ENCODE measurements at places on chromosomes 12 and 14.

- DNase-seq, result no peak
Measured at GRCh38 chr14:81023095-81023710, 67.8 kb downstream of the TSHR start.

- no peak for DNase-seq
Measured at GRCh38 chr12:42299392-42300308, 26.2 kb downstream of the ZCRB1 start.

GRCh38 chr12:113625499-113625898, 153.8 kb upstream of the LHX5 start:
- no peak for DNase-seq

- DNase-seq, result no peak
Measured at GRCh38 chr14:64541261-64541971, 875 bp downstream of the HSPA2 start.

- no peak for DNase-seq
Measured at GRCh38 chr14:85549697-85550096, 19.8 kb downstream of the FLRT2 start.

GRCh38 chr12:51866324-51866723, 17.8 kb upstream of the FIGNL2 start:
- no peak for DNase-seq

- peak; percentile 69 for DNase-seq
Measured at GRCh38 chr12:49983892-49984291, 11.1 kb downstream of the AQP6 start.

GRCh38 chr12:21169878-21170472, 39.0 kb downstream of the SLCO1B1 start:
- DNase-seq, result peak; percentile 1

- no peak for DNase-seq
Measured at GRCh38 chr14:91115986-91116770, 2.3 kb downstream of the DGLUCY start.

- no peak for DNase-seq
Measured at GRCh38 chr12:118650586-118650960, 274.2 kb downstream of the SUDS3 start.

- no peak for DNase-seq
Measured at GRCh38 chr12:42760550-42760949, 171.0 kb upstream of the PRICKLE1 start.

DNA sequence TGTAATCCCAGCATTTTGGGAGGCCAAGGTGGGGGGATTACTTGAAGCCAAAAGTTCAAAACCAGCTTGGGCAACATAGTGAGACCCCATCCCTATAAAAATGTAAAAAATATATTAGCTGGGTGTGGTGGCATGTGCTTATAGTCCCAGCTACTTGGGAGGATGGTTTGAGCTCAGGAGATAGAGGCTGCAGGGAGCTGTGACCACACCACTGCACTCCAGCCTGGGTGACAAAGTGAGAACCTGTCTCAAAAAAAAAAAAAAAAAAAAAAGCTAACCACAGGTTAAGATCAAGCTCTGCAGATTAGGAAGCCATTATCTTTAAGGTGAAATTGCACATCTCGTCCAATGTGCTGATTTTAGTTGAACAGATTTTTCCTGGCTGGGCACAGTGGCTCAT, 23.7 kb upstream of the CERS5 start:
- DNase-seq, result no peak

DNA sequence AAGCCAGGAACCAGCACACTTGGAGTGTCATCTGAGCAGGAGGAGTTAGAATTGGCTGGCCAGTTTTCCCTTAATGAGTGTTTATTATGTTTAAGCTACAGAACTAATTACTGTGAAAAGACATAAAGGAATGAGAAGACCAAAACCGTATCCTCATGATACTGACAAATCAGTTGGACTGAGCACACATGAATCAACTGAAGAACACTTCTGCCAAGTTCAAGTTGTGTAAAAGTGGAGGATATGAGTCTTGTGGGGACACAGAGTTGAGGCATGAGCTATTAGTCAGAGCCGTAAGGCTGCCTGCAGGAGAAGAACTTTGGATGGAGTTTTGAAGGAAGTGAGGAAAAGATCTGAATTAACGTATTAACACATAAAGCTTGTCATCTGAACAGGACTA, 43.1 kb downstream of the HMGA2 start:
- no peak for DNase-seq

- no peak for DNase-seq
Measured at GRCh38 chr12:107917912-107918800, 143.7 kb downstream of the ASCL4 start.

- DNase-seq, result no peak
Measured at GRCh38 chr12:63911341-63911740, 66.8 kb downstream of the SRGAP1 start.

- DNase-seq, result no peak
Measured at GRCh38 chr14:63689132-63689531, 38.7 kb downstream of the SGPP1 start.

DNA sequence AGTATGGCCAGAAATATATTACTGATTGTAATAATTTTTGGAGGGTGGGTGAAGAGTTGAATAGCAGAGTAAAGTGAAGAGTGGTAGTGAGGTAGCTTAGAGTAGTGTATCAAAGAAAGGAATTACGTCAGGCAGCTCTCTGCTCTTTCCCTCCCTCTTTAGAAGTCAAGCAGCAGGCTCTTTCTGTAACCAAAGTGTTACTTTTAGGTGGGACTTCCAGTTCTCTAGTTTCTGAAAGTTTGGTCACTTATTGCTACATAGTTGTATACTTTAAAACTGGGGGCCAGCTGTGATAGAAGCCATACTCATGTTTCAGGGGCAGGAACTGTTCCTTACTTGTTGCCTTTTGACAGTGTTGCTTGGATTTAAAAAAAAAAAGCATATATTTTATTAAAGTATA, 30.6 kb downstream of the ATF7IP start:
- no peak for DNase-seq

DNA sequence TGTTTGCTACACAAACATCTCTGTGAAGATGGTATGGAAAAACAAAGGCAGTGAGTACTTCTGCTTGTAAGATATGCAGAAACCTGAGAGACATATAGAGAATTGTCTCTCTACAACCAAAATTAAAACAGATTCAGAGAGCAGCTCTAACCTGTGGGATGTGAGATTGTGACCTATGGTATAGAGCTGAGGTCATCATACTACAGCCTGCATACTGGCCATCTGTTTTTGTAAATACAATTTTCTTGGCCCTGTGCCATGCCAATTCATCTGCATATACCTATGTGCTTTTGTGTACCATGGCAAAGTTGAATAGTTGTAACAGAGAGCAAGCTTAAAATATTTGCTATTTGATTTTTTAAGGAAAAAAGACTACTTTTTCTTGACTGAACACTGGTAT, 99.6 kb downstream of the LMO3 start:
- no peak for DNase-seq

- DNase-seq, result no peak
Measured at GRCh38 chr12:1429980-1430379, 164.4 kb downstream of the FBXL14 start.

DNA sequence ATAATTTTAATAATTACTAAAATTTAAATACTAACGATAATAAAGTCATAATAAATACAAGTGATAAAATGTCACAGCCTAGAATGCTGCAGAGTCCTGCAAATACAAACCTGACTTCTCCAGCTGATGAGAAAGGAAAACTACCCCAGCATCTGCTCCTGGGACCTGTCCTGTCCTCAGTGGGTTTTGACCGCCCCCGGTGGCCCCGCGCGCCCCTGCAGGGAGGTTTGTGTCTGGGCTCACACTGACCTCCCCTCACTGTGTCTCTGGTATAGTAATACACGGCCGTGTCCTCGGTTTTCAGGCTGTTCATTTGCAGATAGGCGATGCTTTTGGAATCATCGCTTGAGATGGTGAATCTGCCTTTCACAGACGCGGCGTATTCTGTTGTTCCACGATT, 1139.4 kb downstream of the TMEM121 start:
- no peak for DNase-seq

DNA sequence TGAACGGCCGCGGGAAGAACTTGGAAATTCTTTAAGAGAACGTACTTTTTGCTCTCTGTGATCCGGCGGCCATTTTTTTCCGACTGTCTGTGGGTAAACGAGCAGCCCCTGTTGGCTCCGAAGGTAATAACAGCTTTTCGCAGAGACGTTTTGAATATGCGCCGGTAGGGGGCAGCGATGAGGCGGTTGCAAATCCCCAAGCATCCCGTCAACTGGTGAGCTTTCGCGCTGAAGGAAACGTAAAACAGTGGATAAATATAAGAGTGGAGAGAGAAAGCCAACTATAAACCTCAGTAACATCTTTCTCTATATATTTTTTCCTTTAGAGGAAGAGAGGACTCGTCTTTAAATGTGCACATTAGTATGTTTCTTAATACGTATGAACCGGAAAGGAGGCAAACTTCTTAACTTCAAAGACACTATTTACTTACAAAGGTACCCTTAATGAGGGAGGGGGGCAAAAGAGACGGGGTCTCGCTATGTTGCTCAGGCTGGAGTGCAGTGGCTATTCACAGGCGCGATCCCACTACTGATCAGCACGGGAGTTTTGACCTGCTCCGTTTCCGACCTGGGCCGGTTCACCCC, 9.6 kb upstream of the NEMF start:
- peak; percentile 47 for DNase-seq

DNA sequence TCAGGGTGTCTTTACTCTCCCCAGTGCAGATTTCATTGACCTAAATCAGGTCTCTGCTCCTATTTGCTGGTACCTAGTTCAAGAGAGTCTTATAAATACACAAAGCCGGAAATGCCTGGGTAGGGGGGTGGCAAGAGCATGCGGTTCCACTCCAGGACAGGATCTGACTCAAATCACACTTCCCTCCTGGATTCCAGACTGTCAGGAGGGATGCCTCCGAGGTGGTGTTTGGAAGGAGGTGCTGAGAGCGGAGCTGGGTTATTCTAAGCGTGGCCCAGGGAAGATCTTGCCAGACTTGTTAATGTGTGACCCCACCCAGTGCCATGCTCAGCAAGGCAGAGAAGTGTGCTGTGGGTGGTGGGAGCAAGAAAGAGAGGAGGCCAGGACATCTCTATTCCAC, 49.8 kb downstream of the B4GALNT3 start:
- peak; percentile 46 for DNase-seq

DNA sequence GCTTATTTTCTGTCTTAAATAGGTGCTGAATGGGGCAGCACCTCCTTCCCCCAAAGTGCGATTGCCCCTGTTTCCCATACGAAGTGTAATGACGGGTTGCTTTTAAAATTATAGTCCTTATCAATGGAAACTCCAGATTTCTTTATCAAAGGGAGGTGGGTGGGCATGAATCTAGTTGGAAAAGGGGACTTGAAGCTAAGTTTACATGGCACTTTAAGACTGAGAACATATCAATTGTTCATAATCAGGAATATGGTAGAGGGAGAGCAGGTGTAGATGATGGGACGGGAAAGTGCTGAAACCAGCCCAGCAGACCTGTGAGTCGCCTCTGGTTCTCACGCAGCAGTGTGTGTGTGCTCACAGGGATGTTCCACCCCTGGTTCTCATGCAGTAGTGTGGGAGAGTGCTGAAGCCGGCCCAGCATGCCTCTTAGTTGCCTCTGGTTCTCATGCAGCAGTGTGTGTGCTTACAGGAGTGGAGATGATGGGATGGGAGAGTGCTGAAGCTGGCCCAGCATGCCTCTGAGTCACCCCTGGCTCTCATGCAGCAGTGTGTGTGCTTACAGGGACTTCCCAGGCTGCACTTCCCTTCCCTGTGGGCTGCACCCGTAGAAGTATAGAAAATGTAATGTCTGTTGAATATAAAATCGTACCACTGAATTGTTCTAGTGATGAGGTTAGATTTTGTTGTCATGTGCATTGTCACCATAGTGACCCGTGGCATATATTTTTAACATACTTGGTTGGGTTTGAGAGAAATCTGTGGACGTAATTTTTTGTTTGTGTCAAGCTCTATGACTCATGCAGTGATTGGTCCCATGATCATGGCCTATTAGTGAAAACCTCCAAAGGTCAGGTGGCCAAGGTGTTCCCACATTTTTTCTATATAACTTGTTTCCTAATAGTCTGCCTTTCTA, 51.6 kb downstream of the GPATCH2L start:
- DNase-seq, result peak; percentile 20

DNA sequence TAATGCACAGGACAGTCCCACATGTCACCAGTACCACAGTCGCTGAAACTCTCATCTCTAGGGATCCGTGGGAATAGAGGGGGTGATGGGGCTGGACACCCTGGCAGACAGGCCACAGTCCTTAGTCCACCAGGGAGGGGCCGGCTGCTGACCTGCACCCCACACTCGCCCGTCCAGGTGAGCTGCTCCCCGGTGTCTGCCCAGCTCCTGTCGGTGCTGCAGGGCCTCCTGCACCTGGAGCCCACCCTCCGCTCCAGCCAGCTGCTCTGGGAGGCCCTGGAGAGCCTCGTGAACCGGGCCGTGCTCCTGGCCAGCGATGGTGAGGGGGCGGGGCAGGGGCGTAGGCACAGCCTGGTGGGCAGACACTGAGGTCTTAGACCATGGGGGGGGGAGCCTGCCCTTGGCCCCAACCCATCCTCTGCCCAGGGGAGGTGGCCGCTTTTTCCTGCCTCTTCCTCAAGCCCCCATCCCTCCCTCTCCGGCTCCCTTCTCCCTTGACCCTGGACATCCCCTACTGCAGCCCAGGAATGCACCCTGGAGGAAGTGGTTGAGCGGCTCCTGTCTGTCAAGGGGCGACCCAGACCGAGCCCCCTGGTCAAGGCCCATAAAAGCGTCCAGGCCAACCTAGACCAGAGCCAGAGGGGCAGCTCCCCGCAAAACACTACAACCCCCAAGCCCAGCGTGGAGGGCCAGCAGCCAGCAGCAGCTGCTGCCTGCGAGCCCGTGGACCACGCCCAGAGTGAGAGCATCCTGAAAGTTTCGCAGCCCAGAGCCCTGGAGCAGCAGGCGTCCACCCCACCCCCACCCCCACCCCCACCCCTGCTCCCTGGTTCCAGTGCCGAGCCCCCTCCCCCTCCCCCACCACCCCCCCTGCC, 17.1 kb upstream of the ADSS1 start:
- no peak for DNase-seq

GRCh38 chr12:120368789-120369602, at the start of gene MSI1:
Gene MSI1 (minus strand): TSS chr12:120369164. CDS start chr12:120369091, 73 bp downstream.
- DNase-seq, result no peak

GRCh38 chr14:76918782-76919394, 92.7 kb downstream of the LRRC74A start:
- peak; percentile 87 for DNase-seq

GRCh38 chr12:96136161-96136560, 58.0 kb upstream of the ELK3 start:
- DNase-seq, result peak; percentile 48

- no peak for DNase-seq
Measured at GRCh38 chr12:111171832-111172231, 197.1 kb downstream of the PHETA1 start.

DNA sequence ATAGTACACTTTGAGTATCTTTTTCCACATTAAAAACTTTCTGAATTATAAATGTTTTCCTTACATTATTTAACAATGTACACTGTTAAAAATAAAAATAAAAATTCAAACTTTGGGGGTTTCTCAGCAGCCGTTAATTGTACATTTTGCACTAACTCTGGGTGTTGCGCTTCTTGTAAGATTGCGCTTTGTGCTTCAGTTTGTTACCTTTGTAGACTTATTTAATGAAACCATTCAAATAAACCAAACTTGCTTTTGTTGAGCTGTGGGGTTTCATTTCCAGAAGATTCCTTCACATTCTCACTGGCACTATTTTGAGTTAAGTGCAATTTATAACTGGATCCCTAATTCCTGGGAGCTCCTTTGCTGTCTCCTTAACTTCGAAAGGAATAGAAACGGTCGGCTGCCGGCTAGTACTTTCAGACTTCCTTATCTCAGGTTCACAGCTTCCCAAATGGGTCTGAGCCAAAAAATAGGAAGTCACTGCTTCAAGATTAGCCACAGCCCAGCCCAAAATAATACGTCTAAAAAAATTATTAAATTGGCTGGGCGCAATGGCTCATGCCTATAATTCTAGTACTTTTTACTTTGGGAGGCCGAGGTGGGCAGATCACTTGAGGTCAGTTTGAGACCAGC, 38.2 kb downstream of the RAD52 start:
- peak; percentile 59 for DNase-seq
